Stimulated activated CD4-positive, alpha-beta T cell treated with anti-CD3 and anti-CD28 coated beads, Interleukin-2, amount 100 ng/mL, for 4 hours (primary cell): ENCODE measurements at places on chromosomes 1 and 21.

- no peak for DNase-seq
These were observed 21.9 kb upstream of the RGSL1 start for GRCh38 chr1:182428043-182428442.

DNA sequence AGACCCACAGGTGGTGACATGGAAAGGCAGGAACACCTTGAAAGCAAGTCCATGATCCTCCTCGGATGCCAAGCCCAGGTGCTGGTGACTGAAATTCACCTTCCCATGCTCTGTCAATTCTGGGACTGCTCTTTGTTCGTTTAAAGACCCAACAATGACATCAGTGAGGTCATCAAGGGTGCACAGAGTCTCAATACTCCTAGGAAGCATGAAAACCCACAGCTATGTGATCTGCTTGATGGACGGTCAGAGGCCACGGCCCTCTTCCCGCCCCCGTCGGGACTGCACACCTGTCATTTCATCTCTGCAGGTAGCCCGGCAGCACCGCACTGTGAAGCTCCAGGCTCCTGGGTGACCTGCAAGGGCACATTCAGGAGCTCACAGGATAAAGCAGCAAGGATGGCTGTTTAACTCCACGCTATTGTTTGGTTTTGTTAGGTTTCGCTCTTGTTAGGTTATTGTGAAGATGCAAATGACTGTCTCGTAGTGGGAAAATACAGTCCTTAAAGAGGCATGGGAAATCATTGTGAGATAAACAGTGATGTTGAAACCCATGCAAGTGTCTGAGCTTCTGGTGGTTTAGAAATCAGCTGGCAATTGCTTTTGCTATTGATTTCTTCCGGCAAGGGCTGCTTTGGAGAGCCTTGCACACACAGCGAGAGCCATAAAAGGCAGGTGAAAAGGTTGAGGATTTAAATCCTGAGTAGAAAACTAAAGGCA is 124.8 kb upstream of the AJAP1 start:
- DNase-seq: no peak

DNA sequence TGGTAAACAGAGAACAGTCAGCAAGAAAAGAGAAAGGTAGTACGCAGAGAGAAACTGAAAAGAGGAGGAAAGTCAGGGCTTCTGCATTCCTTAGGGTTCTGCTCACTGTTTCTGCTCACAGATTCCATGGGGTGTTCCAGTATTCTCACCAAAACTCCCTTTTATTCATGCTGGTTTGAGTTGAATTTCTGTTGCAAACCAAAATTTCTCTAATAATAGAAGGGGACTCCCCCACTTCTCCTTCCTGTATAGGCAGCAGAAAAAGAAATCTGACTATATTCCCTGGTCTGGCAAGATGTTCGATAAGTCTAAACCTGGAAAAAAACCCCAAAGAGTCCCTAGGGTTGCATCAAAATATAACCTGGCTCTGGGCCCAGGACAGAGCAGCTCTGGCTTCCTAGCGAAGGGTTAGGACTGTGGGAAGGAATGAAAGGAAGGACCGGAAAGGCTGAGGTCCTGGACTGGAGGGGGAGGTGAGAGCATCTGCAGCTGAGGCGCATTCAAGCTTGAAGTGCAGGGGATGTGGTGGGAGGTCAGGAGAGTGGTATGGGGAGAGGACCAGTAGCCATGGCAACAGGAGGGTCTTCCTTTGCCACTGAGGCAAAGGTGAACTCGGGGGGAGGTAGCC is 18.8 kb upstream of the RGS16 start:
- DNase-seq: no peak

DNA sequence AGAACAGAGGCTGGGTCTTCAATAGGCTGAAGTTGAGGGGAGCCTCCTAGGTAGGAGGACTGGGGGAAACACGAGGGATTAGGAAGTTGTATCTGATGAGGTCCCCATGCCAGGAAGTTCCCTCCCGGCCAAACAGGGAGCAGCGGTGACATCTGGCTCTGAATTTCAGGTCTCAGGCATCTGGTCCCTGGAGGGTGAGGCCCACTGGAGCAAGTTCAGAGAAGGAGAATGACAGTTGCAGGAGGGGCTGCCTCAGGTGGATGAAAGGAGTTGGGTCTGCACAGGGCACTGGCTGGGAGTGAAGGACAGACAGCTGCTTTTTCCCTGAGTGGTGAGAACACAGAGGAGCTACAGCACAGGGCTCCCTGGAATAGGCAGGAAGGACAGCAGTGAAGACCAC is 9.1 kb downstream of the TMEM9 start:
- no peak for DNase-seq

DNA sequence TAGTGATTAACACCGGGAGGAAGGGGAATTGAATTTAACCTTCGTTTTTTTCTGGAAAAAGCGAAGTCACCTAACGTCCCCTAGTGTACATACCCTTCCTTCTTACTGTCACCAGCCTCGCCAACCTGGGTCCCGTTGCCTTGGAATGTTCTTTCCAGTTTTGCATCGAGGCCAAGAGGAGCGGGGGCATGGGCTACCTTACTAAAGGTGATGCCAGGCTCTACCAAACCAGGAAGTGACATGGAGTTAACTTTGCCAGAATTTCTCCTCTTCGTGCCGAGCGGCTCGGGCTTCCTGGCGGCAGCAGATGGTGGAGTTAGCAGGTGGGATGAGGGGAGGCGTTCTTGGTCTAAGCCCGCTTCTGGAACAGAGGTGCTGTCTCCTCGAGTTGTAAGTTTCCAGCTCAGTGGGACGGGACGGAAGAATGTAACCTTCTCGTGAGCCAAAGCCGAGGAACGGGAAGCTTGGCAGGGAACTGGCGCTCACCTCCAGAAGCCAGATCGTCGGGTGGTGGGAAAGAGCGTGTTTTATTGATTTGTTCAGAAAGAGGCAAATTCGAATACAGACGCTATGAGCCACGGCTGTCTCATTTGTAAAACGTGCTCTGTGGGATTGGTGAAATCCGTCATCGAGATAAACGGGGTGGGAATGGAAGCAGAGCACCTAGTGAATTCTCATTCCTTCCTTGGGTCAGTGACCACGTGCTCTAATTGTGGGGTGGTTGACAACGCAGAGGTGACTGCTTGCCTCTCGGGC is 486 bp downstream of the NIPAL3 start:
- DNase-seq: no peak
